ENCODE measurements at places on chromosomes 12 and 14.

- no peak for DNase-seq
These were observed 954 bp downstream of the HAUS4 start for GRCh38 chr14:22955702-22956569.

GRCh38 chr12:3464561-3464960, 26.4 kb upstream of the PRMT8 start:
- no peak for DNase-seq

DNA sequence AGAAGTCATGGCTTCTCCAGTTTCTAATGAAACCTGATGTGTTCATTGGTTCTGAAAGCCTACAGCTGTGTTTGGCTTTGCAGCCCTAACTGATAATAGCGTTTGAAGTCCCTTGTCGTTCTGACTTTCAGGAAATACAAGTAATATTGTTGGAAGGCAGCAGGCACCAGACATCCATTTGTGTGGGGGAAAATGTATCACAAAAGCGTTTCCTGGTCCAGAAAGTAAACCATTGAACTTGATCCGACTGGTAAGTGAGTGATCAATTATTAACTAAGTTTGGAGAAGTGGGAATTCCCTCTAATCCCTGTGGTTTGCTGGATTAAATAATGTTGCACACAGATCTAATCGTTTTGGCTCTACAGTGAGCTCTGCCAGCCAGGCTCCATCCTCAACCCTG, 77.3 kb upstream of the LTA4H start:
- DNase-seq = no peak

DNA sequence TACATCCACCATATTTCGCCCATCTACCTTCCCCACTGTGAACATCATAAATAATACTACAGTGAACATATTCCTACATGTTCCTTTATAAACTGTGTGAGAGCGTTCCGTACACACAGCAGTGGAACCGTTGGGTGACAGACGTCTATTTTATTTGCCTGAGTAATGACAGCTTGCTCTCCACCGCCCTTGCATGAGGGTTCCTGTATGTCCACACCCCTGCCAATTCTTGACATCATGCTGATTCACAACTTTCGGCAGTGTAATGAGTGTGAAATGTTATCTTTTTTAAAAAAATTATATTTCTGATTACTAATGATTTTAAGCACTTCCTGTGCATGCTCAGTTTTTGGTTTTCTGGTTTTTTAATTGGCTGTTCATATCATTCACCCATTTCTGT, 4.3 kb upstream of the RAD52 start:
- no peak for DNase-seq

GRCh38 chr14:94043111-94043755, 17.1 kb downstream of the OTUB2 start:
- DNase-seq = no peak

- DNase-seq = no peak
These were observed 127.1 kb upstream of the BMP4 start for GRCh38 chr14:54083549-54084239.

GRCh38 chr12:103897316-103897715, 32.9 kb upstream of the HSP90B1 start:
- no peak for DNase-seq

GRCh38 chr14:31934767-31935266, 142.3 kb upstream of the ARHGAP5 start:
- DNase-seq = peak; percentile 51

- DNase-seq = no peak
These were observed 830 bp upstream of the LPCAT3 start for GRCh38 chr12:7019043-7019569.

GRCh38 chr14:86798330-86798729, 1194.7 kb downstream of the GALC start:
- no peak for DNase-seq

- DNase-seq = no peak
These were observed 24.9 kb downstream of the NAV3 start for GRCh38 chr12:77855548-77855947.

DNA sequence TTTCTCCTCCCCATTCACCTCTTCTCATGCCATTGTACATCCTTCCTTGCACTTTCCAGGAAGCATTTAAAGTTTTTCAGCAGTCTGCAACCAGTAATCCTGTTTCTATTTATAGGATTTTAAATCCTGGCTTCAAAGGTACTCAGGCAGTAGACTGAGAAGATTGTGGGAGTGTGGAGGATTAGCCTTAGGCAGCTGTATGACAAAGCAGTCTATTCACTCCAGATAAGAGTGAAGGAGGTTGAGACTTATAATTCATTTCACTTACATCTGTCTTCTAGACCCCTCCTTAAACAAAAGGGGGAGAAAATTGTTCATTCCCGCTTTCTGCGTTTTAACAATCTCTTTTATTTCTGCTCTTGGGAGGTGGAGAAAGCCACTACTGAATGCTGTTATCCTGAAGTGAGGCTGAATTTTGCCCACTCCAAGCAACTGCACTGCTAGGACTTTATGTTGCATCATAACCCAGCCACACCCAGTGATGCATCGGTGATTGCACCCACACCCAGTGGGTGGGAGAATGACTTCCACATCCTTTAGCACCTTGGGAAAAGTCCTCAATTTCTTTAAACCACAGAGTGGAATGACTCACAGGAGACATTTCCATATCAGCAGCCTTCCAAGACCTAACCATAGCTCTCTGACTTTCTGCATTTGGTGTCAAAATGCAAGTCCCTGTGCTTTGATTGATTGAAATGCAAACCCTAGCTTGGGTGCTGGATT, 382.5 kb upstream of the ATP2B1 start:
- DNase-seq = no peak

DNA sequence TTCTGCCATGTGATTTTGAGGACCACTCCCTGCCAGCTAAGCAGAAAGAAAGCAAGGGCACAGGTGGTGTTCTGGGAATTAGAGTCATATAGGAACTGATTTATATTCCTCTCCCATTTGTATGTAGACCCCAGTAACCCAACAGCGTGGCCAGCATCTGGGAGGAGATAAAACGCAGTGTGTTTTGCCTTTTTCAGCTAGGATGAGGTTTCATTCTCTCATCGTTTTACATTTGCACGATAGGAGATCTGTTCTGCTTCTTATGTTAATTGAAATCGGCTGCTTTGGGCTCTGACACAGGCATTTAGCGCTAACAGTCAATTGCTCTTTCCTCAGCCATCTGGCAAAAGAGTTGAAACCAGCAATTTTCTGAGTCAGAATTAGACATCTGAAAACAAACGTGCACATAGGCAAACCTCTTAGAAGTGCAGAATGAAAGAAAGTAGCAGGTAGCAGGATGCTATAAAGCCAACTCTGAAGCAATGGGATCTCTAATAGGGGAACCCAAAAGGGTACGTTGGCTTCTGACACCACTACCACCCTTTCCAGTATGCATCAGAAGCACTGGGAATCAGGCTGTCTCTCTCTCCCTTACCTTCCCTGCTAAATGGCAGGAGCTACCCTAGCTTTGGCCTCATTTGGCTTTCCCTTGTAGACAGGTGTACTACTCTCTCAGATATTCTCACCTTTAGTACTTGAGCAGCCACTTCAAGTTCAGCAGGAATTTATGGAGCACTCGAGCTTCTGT, 219.1 kb downstream of the PHLDA1 start:
- no peak for DNase-seq

DNA sequence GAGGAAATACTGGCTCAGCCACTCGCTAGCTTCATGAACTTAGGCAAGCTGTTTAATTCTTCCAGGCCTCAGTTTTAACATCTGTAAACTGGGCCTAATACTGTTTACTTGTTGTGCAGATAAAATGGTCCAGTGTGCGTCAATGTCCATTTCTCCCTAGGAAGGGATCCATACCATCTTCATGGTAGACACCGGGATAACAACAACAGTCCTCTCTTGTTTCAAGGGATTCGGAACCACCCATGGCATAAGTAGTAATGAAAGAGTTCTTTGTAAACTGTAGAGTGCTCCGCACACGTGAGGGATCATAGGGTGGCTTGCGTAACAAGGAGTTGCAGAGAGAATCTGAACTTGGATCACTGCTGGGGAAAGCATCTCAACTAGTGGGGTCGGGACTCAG, 17.3 kb upstream of the CHGA start:
- no peak for DNase-seq

- DNase-seq = no peak
These were observed 113.2 kb upstream of the PPFIA2 start for GRCh38 chr12:81872400-81872799.

DNA sequence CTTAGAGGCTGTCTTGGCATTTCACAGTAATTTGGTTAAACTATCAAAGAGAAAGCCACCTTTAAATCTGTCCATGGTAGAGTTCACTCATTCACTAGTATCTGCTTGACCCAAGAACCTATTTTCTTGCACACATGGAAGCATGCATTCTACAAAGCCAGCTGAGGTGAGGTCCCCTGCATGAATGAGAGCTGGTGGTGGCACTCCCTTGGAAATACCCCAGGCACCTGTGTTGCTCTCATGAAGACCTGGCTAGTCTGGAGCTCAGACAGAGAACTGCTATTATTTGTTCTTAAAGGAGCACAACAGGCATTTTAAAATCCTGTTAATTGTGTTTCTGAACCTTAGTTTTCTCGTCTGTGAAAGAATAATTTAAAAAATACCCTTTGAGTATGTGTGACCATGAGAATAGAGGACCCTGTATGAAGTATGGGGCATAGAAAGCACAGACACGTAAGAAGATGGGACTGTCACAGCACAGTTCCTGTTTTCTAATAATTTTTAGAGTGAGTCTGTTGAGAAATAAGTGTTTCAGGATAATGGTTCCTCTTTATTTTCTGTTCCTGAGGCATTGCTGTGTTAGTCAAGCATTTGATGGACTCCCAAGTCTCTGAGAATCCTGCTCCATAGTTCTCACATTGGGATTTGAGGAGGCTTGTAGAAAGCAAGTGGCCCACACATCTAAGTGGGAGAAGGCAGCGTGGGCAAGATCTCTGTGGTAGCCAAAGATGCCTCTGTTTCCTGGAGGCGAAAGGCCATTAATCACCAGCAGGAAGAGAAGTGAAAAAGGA, 10.9 kb downstream of the RGS6 start:
- DNase-seq = no peak

GRCh38 chr12:84166812-84167211, 745.8 kb downstream of the SLC6A15 start:
- DNase-seq = no peak

GRCh38 chr12:101470939-101471338, 4.2 kb upstream of the SPIC start:
- no peak for DNase-seq

- DNase-seq = no peak
These were observed 5.3 kb upstream of the GDF11 start for GRCh38 chr12:55737581-55738122.

DNA sequence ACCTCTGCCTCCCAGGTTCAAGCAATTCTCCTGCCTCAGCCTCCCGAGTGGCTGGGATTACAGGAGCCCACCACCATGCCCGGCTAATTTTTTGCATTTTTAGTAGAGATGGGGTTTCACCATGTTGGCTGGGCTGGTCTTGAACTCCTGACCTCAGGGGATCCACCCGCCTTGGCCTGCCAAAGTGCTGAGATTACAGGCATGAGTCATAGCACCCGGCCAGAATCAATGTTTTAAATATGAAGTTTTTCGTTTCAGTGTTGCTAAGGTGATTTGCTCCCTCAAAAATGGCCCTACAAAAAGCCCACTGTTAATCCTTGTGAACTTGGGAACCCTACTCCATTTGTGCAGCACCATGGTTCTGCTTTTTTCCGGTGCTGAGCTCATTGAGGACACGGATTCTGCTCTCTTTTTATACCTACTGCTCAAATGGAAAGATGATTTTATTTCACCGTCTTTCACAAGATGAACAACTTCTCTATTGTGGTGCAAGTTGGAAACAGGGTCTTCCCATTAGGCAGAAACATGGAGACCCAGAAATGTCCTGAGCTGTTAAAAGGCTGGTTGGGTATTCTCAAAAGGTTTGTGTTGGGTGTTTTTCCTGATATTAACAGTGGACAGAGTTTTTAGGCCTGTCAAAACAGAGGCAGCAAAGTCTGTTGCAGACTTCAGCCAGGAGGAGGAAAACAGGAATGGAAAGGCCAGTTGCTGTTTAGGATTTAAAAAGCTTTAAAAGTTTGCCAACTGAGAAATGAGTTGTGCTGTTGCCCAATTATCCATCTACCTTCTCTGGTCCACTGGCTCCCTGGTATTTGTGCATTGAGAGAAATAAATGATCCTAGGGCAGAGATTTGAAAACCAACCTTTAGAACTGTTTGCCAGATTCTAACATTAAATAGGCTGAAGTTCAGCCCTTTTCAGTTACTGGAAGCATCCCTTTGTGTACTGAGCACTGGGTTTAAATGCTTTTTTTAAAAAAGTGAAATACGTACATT, 85.8 kb downstream of the ATP23 start:
- DNase-seq = no peak

DNA sequence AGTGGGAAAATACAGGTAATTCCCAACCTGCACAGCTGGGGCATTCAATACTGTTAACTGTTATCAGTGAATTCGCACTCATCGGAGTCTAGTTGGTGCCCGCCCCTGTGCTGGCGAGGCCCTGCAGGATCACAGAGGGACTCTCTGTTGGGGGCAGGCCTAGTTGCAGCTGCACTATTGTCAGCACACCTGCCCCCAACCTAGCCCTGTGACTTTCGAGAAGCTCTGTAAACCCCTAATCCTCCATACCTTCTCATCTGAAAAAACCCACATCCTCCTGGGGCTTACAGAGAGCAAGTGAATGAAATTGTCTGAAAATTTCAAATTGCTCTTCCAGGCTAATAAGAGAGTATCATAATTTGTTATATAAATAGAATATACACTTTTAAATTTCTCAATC, 132.2 kb upstream of the NUDT4 start:
- DNase-seq = no peak

DNA sequence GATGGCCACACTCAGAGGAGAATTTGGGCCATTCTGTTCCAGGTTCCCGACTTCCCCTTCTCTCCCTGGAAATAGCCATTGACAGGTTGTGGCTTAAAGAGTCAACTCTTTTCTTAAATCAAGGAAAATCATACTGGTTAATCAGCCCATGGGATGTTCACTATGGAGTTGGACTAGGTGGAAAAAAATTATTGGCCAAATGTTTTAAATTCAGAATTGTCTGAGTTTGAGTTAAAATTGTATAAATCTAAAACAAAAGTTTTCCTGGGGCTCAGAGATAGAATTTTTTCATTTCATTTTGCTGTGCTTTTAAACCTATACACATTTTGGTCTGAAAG, 6.5 kb downstream of the ESRRB start:
- no peak for DNase-seq

- DNase-seq = no peak
These were observed 59.5 kb upstream of the CHGA start for GRCh38 chr14:92863286-92864080.

DNA sequence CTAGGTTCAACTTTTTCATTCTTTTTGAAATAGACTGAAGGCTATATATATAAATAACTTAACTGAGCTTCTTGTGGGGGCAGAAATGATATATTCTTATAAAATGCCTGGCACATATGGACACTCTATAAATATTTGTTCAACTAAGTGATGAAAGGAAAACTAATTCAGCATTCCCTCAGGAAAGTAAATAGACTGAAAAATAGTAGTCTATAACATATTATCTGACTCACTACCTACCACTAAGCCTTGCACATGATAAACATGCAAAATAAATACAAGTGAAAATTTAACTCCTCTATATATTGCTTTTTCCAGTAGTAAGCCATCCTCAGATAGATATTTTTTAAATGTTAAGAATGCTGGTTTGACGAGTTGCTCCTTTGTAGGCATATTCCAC, 15.7 kb upstream of the BMAL2 start:
- no peak for DNase-seq

Data from NCI-H187 treated with DMSO at 0.1 percent for 48 hours (cell line).